Memory B cell (primary cell): ENCODE measurements at places on chromosomes 13 and 19.
A peak's percentile ranks its signal among the peaks of the same experiment; 100 is the strongest.

DNA sequence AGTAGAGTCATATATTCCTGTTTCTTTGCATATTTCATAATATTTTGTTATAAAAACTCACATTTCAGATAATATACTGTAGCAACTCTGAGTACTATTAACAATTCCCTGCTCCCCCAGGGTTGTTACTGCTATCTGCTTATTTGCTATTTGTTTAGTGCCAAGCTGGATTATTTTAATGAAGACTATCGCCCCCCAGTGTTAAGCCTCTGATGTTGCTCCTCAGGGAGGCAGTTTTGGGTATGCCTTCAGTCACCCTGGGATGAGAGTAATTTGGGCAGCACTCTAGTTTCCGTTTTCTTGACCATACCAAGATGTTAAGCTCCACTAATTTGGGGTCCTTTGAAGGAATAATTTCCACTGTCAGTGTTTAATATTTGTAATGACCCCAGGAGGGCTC lies 46.0 kb downstream of the MICU2 start:
- DNase-seq = no peak

DNA sequence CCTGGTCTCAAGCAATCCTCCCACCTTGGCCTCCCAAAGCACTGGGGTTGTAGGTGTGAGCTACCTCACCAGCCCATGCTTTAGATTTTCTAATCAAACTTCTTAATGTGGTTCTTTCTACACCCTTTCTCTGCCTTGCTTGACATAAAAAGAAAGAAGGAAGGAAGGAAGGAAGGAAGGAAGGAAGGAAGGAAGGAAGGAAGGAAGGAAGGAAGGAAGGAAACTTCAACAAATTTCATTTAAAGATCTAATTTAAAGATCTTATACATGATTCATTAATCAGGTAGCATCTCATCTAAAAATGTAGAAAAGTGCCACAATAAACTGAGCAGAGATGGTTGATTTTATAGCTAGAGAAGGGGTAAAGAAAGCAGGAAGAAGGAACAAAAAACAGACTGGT lies 215.0 kb downstream of the DIAPH3 start:
- DNase-seq = no peak

DNA sequence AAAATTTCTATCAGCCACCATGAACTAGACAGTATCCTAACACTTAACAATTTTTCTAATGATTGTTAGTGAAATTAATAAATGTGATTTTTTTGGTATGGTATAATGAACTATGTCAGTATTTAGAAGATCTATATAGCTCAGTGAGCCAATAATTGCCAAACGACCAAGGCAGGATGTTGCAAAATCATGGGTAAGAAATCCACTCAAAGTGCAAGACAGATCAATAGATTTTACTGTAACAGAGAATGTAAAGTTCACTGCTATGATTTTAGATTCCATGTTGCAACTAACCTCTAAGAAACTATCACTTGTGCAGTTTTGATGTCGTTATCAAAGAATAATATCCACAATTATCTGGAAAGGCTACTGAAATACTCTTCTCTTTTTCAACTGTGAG lies 44.0 kb upstream of the MYCBP2 start:
- DNase-seq = no peak

- DNase-seq = no peak
Observed at GRCh38 chr13:70191034-70191433, 82.8 kb upstream of the KLHL1 start.

GRCh38 chr13:23643338-23644125 lies 73.3 kb downstream of the TNFRSF19 start:
- DNase-seq = no peak

DNA sequence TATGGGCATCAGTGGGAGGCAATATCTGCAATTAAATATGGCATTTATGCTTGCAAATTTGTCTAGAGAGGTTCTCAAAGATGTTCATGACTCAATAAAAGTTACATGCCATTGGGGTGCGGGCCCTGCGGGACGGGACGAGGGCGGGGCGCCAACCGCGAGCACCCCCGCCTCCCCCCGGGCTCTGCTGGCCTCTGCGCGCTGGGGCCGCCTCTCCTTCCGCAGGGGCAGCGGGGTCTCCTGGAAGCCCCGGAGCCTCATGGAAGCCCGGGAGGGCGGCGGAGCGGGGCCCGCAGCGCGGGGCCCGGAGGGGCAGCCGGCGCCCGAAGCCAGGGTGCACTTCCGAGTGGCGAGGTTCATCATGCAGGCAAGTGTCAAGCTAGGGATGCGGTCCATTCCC lies 179.2 kb downstream of the TPTE2 start:
- DNase-seq = no peak

- no peak for DNase-seq
Observed at GRCh38 chr13:113635709-113636108, 22.3 kb downstream of the ATP4B start.

GRCh38 chr19:57110592-57111328 lies 9.0 kb upstream of the USP29 start:
- DNase-seq = no peak

DNA sequence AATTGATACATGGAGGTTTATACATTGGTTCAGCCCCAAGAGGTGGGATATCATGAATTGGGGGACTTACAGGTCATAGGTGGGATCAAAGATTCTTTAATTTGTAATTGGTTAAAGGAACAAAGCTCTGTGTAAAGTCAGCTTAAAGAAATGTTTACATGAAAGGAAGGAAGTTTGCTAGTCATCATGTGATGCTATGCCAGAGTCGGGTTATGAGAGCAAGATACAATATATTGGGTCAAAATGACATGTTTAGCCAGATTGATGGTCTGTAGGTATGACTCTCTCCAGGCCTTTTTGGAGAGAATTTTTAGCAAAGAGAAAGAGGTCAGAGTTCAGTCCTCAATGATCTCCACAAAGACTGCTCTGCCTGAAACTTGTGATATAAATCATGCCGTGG lies 5.3 kb upstream of the CYSLTR2 start:
- no peak for DNase-seq

GRCh38 chr13:100944791-100945345 lies 270.3 kb upstream of the TMTC4 start:
- DNase-seq = no peak

DNA sequence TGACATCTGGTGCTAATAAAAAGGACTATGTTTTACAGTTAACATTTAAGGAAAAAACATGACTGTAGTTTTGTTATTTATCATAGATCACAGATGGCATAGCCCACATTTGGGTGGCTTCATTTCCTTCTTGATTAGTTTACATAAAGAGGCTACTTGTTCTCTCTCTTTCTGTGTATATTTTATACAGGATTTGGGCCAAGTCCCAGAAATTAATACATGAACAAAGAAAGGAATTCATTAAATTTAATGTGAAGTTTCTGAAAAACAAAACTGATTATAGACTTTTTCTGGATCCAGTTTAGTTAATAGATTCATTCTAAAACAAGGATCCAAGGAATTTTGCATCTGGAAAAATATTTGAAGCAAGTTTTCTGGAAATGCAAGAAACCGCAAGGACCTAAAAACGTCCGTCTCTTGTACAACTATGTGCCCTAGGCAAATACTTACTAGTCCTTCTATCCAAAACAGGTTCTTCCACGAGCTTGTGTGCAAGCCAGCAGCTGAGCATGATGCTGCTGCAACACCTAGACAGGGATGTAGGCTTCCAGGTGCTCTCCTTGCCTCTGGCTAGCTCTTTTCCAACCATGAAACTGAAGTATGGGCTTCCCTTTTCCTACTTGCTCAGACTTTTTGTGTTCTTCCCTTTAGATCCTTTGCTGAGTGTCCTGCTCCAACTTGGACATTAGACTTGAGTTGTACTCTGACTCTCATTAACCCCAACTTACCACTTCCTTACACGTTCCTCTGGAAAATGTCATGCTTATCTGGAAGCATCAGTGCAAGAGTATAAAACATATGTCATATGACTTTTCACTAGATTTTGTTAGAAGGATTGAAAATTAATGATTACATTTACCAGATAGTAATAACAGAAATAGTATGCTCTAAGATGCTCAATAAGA lies 161.5 kb upstream of the STARD13 start:
- DNase-seq = no peak

- no peak for DNase-seq
Observed at GRCh38 chr13:34167347-34167746, 349.4 kb downstream of the RFC3 start.

DNA sequence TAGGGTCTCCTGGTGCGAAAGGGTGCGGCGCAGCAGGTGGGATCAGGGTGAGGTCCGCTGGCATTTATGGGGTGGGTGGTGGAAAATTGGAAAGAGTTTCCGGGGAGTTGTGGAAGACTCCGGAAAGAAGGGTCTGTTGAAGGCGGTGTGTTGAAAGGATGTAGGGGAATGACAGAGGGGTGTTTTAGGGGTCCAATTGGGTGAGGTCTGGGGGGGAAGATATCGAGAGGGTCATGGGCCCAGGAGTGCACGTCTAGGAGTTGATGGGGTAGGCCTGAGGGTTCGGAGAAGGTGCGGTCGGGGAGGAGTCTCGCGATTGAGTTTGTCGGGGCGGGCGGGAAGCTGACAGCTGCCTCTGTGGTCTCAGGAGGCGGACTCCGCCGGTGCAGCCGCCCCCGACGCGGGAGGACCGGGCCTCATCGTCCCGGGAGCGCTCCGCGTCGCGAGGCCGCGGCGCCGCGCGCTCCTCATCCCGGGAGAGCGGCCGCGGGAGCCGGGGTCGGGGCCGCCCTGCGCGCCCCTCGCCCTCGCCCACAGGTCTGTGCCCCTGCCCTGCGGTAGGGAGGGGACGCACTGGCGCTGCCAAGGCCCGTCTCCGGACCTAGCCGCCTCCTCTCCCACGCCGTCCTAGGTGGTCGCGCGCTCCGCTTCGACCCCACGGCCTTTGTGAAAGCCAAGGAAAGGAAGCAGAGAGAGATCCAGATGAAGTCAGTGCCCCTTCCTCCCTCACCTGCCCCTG lies 7.0 kb downstream of the PGLYRP1 start:
- peak; percentile 50 for DNase-seq

- DNase-seq = no peak
Observed at GRCh38 chr13:107095876-107096275, 527.9 kb upstream of the ARGLU1 start.

DNA sequence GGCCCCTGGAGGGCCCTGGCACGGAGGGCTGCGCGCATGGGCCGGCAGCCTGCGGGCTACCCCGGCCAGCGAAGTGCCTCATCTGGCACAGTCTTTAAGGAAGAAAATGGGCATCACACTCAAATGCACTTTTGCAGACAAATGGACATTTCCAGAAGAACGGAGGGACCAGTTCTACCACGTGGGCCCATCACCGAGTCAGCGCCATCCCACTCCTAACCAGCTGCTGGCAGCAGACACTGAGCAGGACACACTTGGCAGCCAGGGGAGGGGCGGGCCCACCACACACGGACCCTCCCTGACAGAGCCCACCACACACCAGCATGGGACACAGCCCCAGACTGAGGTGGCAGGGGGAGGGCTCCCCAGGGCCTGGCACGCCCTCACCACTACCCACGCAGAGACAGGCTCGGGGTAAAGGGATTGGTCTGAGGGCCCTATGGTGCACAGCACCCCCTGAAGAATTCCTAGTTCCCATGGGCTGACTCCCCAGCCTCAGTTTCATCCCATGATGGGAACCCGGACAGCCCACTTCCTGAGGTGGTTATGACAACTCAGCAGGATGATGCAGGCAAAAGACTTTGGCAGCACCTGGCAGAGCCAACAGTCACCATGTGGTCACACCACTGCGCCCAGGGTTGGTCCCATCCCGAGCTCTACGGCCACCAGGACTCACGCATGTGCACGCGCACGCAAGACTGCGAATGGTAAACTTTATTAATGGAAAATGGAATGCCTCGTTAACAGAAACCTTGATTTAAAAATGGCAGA lies 18.7 kb upstream of the TINCR start:
- no peak for DNase-seq

DNA sequence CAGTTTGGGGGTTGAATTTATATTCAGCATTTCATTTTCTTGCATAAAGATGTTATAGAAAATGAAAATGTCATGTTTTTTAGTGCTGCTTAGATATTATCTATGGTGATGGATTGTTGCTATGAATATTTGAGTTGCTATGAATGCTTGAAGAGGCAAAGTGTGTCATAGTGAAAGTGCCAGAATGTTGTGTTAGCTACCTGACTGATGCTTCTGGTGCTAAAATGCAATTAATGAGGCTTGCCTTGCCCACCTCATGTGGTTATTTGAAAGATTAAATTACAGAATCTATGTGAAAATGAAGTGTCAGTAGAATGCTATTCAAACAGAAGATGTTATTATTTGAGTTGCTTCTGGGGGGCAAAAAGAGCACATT lies 62.7 kb upstream of the MYCBP2 start:
- DNase-seq = no peak

GRCh38 chr13:33174931-33175330 lies 110.6 kb downstream of the STARD13 start:
- DNase-seq = no peak

- peak; percentile 38 for DNase-seq
Observed at GRCh38 chr13:114339857-114340534, 25.7 kb downstream of the CHAMP1 start.

GRCh38 chr19:48319647-48320541 lies 5.5 kb upstream of the EMP3 start:
- DNase-seq = peak; percentile 85

DNA sequence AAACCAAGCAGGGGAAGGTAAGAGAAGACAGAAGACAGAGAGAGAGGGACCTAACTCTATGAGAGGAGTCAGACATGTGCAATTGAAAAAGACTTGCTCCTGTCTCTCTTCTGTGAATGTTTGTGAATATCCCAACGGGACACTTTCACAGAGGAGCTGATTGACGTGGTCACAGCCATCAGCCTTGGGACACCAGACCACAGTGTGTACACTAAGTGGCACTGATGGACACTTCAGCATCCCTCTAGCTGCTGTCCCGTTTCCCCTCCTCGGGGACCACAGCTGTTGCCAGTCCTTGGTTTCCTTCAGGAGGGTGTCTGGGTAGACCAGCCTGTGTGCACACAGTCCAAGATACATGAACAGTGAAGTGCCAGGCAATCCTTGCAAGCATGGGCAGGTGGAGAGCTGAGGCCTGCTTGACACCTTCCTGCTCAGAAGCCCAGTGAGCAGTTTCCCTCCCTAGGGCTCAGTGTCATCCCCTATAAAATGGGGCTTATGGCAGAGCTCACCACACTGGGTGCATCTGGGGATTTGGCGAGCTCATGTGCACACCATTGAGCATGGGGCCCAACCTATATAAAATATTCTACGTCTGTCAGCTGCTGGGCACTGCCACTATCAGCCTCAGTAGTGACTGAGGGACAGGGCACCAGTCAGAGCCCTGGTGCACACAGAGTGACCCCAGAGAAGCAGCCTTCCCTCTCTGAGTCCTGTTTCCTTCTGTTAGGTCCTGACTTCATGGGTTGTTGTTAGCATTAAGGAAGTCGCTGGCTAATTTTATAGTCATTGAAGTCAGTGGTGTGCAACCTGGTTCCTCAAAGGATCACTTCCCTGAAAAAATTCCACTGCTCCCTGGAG lies 4.3 kb upstream of the USF2 start:
- DNase-seq = no peak

- DNase-seq = no peak
Observed at GRCh38 chr13:109704771-109705635, 81.4 kb downstream of the IRS2 start.

GRCh38 chr19:367561-367960 lies 23.0 kb upstream of the MIER2 start:
- DNase-seq = no peak
